NT2/D1 (cell line): ENCODE measurements at places on chromosomes 2 and 18.

- DNase-seq, result no peak
Observed at GRCh38 chr18:57998461-57998860, 45.6 kb upstream of the NEDD4L start.

DNA sequence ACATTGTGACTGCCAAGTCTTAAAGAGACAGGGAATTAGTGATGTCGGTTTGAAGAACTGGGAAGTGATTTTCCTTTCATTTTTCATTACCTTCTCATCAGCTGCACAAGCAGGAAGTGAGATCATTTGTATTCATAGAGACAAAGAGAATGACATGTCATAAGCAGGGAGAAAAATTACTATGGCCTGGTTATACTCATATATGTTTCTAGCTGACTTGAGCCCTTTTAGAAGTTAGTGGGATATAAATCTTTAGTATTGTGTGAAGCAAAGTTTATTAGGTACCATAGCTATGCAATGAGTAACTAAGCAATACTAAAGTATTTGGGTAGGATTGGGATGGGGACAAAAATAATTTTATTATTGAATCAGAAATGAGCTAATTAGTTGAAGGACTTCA lies 284.1 kb downstream of the PID1 start:
- DNase-seq, result no peak

- no peak for DNase-seq
Observed at GRCh38 chr2:233764761-233765160, 4.7 kb downstream of the UGT1A1 start.

- no peak for DNase-seq
Observed at GRCh38 chr2:216808805-216809425, 50.9 kb downstream of the TNP1 start.

GRCh38 chr18:39871961-39872360 lies 2083.1 kb upstream of the PIK3C3 start:
- no peak for DNase-seq

DNA sequence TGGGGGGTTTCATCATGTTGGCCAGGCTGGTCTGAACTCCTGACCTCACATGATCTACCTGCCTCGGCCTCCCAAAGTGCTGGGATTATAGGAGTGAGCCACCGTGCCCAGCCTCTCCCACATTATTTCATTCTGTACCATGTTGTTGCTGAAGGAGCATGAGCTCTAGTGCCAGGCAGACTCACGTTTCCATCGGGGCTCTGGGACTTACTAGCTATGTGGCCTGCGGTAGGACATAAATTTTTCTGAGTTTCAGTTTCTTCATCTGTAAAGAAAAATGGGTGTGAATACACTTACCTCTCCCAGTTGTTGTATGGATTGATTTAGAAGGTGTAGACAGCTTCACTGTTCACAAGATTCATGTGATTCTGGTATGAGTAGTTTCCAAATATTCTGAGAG lies 30.8 kb upstream of the CCL20 start:
- DNase-seq, result no peak

DNA sequence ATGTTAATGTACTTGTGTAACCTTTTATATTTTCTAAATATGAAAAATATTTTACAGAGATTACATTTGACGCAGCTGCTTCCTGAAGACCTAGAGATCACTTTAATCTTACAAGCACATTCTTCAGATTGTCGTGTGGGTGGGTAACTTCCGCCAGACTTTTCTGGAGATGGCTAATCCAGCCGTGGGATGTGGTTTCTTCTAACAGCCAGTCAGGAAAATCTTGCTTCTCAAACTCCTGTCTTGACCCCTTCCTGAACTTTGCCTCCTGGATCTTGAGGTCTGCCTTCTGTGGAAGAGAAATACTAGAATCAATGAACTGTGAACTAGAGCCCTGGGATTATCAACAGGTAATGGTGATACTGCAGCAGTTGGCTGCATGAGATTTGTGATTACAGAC lies 401.6 kb upstream of the TNP1 start:
- no peak for DNase-seq

DNA sequence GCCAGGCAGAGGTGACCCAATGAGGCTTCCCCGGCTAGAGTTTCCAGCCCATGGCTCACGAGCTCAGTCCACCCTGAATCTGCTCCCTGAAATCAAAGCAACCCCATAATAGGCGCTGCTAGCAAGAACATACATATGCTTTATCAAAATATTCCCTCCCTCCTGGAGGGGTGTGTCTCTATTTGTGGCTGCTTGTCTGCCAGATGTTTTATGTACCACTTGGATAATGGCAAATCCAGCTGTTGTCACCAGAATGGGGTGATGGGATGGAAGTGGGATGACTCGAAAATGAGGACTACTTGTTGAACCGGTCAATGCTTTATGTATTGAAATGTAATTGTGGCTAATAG lies 152.0 kb downstream of the GALNT14 start:
- no peak for DNase-seq

- no peak for DNase-seq
Observed at GRCh38 chr2:235319095-235319494, 174.7 kb upstream of the AGAP1 start.

DNA sequence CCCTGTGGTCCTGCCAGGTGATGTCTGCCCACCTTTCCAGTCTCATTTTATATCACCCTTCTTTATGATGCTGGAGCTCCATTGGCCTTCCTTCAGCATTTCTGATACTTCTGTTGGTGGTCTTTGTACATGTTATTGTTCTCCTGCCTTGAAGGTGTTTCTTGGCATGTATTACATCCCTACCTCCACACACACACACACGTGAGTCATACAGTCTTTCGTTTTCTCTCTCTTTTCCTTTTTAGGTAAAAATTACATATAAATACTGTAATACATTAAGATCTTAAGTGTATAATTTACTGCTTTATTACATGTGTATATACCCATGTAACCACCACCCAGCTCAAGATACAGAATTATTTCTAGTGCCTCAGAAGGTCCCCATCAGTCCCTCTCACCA lies 10.2 kb upstream of the ADGRF3 start:
- no peak for DNase-seq

DNA sequence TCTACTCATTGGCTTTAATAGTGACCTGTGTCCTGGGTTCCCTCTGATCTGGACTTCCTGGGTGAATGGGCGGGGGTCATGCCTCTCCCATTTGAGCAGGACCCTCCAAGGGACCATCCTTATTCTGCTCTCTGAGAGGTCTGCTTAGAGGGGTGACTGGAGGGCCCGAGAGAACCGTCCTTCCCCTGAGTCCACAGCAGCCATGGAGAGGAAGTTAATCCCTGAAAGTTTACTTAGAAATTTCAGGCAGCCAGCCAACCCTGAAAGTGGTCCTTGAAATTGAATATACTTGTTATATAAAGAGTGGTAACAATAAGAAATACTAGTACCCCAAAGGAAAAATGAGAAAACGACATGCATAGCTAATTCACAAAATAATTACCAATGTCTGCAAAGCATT lies 226.1 kb downstream of the DYSF start:
- no peak for DNase-seq

GRCh38 chr2:241304039-241304670 lies 11.3 kb downstream of the HDLBP start:
- no peak for DNase-seq

- no peak for DNase-seq
Observed at GRCh38 chr2:118061135-118061955, 26.9 kb upstream of the INSIG2 start.

DNA sequence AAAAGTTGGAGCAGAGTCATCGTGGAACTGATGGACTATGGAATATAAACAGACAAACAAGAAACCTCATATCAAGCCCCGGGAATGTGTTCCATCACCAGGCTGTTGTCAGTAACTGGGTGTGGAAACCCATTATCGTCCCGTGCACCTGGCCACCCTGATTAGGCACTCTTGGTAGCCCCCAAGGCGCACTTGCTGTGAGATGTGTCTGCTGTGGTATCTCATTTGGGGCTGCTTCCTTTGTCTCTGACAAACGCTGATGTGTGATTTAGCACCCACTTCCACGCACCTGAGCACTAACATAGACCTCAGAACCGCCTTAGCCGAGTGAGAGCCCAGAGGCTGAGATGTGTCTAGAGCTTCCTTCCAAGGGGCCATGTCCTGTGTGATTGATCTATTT lies 96.3 kb downstream of the PRPF40A start:
- no peak for DNase-seq

GRCh38 chr2:3290655-3291054 lies 87.0 kb downstream of the EIPR1 start:
- DNase-seq, result no peak
